ENCODE measurements at places on chromosomes 11 and 22.

DNA sequence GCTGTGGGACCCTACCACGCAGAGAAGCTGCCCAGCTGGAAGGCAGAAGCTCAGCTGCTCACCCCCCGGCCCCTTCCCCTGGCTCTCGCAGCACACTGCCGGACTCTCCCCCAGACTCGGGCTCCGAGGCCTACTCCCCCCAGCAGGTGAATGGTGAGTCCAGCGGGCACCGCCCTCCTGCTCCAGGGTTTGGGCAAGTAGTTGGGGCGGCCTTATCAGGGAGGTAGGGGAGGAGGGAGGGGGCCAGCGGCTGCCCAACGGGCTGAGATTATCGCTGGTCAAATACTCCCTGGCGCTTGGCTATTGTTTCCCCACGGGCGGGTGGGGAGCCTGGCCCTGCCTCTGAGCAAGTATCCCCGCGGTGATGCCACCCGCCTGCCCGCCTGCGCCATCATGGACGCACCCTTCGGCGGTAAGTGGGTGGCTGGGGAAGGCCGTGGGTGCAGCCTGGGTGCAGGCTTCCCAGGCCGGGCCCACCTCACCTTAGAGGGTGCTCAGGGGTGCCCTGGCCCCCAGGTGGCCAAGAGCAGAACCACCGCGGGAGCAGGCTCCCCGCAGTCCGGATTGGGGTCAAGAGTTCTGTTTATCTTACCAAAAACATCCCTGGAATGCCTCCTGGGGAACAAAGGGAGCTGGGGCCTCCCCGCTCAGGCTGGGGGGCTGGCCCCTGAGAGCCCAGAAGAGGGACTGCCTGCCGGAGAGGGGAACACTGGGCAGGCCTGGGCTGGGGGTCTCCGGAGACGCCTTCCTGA, 16.9 kb downstream of the MYRF start:
- DNase-seq = peak; percentile 85

GRCh38 chr11:115778928-115779650, 274.9 kb upstream of the CADM1 start:
- DNase-seq = no peak

GRCh38 chr22:43346521-43346929, 3.4 kb upstream of the SCUBE1 start:
- DNase-seq = peak; percentile 72

- DNase-seq = no peak
Measured at GRCh38 chr22:35422936-35423335, 23.0 kb downstream of the MCM5 start.

GRCh38 chr22:46006379-46007002, 29.5 kb upstream of the WNT7B start:
- peak; percentile 93 for DNase-seq

GRCh38 chr22:50027639-50028537, 15.3 kb upstream of the IL17REL start:
- peak; percentile 56 for DNase-seq

GRCh38 chr11:118205606-118206378, 19.0 kb downstream of the JAML start:
- DNase-seq = no peak

DNA sequence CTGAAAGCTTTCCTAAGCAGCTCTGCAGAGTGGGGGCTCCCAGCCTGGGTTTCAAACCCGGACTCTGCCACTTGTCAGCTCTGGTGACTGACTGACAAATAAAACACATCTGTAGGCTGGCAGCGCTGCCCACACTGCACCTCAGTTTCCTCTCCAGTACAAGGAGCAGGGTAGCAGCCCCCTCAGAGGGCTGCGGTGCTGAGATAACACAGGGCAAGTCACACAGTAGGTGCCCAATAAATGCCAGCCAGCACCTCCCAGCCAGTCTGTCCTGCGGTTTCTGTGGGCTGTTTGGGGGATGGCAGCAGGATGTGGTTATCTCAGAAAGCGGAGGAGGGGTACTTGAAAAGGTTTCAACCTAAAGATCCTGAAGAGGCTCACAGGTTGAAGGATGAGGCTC, 1.5 kb downstream of the SYT12 start:
- DNase-seq = no peak

DNA sequence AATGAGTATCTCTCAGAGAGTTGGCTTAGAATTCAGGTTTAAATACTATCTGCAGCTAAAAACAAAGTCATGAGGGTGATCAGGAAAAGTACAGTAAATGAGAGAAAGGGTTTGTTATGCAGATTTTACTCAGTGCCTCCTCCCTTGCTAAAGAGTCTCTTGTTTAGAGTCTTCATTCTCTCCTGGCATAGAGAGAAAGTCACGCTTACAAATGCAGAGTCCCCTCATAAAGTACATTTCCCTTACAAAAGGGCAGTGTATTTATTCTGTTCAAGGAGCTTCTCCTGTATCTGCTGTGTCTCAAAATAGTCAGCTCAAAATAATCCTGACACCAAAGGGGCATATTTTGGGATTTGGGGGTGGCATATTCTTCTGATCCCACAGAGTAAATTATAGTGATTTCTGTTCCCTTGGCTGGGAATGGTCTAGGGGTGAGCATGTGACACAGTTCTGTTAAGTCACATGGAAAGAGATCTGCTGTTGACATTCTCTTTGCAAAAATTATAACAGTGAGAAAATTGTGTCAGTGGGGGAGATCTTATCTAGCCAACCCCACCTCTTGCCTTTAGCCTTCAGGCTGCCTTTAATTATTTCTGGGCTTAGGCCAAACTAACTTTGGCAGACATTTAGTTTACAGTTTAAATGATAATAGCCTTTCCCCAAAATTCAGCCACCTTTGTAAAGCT, 102.9 kb downstream of the MTNR1B start:
- no peak for DNase-seq

DNA sequence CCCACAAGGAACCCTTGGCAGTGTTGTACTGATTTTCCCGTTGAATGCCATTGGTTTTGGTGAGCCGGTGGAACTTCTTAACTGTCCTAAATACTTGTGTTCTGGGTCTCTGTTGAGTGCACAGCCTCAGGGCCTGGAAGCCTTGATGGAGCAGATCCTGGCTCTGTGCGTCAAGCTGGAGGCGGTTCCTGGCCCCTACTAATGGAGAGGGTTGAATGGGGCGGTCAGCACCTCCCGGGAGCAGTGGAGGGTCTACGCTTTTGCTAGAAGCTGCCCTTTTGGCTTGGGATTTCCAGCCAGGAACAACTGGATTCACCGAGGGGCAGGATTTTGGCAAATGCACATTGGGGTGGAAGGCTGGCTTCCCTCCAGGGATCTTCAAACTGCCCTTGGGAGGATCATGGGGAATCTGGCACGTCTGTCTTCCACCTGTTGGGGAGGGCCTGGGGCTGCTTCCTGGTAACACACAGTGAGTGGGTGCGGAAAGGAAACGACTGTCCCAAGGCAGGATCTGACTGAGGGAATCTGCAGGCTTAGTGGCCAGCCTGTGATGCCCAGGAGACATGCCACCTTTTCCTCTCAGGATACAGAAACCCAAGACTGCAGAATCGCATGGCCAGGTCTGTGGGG, 6.9 kb upstream of the OSBPL5 start:
- no peak for DNase-seq

DNA sequence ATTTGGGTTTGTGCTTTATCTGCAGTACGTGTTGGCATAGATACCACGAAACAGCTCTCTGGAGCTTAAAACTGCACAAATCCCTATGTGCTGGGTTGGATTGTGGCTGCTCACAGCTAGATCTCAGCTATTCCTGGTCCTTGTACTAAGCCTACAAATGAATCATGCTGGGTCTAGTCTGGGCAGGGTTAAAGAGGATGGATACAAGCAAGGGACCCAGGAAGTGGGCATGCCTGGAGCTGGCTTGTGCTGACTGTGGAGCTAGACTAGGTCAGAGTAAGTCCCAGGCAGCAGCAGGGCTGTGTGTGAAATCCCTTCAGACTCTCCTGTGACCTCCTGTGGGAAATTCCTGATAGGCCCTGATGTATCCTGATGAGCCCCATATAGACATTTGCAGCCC, 3.9 kb upstream of the E2F8 start:
- DNase-seq = no peak

GRCh38 chr11:84193706-84194105, 907.5 kb upstream of the CCDC90B start:
- no peak for DNase-seq

DNA sequence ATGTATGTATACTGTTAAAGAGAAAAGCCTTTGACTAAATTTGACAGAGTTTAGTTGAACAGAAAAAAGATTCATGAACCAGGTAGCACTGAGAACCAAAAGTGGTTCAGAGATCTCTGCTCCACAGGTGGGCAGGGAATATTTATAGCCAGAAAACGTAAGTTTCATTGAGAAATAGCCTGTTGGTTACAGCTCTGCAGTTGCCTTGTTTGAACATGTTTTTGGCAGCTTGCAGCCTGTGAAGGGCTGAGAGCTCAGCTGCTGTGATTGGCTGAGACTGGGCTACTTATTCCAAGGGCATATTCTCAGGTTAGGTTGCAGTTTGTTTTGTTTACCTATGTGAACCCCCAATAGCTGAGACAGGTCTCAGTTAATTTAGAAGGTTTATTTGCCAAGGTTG, 13.5 kb upstream of the ZNF74 start:
- DNase-seq = no peak

DNA sequence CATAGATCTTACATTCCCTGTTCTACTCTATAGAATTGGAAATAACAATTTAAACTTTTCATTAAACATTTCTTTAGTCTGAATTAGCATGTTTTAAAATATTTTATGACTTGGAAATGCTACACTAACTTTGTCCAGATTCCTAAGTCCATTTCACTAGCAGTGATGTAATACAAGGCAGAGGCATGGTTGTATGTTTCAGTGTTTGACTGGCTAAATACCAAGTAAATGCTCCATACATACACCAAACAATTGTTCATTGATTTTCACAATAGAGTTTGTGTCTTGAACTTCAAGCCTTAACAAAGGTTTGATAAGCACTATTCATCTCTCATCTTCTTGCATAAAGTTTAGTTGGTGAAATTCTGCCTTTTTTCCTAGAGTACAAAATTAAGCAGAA, 13.5 kb downstream of the ZBED5 start:
- DNase-seq = no peak

- no peak for DNase-seq
Measured at GRCh38 chr11:74012074-74012809, 3.4 kb upstream of the UCP3 start.

DNA sequence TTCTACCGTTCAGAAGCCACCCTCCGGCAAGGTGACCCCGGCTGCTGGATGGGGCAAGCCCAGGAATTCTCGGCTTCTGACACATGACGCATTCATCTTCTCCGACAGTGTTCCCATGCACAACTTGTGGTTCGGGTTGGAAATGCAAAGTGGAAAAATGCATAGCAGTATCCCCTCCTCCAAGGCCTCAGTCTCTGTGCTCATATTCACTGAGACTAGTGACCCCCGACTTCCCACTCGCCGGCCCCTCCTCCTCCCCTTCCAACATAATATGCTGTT, 70.0 kb upstream of the NTM start:
- no peak for DNase-seq

- peak; percentile 58 for DNase-seq
Measured at GRCh38 chr22:19855504-19856409, 1.1 kb upstream of the GNB1L start.

DNA sequence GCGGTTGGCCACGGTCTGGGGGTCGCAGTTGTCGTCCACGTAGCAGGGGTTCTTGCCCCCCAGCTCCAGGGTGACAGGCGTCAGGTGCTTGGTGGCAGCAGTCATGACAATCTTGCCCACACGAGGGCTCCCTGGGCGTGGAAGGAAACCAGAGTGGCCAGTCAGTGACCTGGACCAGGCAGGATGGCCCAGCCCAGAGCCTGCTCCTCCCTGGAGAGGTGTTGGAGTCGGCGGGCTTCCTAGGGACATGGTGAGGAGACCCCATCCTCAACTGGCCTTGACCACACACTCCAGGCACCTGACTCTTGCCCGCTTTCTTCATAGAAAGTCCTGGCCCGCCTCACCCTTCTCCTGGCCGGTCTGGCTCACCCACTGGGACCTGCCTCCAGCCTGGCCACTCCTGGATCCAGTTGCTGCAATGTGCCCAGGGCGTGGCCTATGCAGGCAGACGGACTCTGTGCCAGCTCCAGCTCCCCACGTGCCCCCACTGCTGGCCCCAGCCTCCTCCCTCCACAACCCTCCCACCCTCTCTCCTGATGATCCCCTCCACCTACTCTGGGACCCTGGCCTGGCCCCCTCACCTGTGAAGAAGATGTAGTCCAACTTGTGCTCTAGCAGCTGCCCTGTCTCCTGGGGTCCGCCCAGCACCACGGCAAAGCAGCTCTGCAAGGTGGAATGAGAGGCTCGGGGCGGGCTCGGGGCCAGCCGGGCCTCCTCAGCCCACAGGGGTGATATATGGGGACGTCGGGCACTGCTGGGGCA, 8.7 kb downstream of the ALDH3B2 start:
- DNase-seq = peak; percentile 20

DNA sequence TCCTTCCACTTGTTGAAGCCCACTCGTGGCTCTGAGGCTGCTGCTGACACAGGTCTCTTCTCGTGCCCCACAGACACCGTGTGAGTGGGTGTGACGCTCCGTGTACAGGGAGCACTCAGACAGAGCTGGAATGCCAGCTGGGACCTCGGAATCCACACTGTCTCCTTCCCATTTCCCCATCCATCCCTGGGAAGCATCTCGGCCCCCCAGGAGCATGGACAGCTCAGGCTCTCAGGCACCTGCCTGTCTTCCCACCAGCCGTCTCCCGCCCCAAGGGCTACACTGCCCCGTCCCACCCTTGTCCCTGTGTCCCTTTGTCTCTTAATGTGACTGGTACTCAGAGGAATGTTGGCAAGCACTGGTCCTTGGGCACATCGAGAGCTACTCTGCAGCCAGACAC, 63.8 kb downstream of the ARHGAP8 start:
- no peak for DNase-seq

DNA sequence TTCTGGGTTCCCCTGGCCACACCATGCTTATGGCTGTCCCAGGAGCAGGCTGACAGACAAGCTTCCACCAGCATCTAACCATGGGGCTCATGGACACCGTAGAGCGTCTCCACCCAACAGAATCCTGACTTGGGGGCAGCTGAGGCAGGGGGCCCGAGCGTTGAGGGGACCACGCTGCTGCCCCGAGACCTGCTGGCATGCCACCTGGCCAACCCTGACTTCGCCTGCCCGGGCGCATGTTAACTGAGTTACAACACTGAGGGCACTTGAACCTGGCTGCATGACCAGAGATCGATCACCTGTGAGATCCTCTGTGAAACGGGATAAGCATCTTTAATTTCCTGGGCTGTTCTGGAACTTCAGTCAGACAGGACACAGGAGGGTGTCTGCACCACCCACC, 13.7 kb downstream of the PPM1F start:
- DNase-seq = no peak

DNA sequence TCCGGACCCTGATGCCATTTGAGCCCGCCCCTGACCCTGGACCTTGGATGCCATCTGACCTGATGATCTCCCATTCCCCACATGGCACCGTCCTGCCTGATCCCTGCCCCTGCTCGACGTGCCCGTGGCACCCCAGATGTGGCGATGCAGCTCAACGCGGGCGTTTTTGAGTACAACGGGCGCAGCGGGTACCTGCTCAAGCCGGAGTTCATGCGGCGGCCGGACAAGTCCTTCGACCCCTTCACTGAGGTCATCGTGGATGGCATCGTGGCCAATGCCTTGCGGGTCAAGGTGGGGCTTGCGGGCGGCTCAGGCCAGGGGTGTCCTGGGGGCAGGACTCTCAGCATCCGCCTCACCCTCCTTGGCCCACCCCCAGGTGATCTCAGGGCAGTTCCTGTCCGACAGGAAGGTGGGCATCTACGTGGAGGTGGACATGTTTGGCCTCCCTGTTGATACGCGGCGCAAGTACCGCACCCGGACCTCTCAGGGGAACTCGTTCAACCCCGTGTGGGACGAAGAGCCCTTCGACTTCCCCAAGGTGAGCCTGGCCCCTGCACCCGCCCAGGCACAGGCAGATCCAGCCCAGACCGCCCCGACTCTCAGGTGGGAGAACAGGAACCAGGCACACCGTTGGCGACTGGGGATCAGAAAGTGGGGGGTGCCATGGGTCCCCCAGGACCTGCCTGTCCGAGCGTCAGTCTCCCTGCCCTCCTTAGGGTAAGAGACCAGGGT, 11.1 kb downstream of the PLCB3 start:
- no peak for DNase-seq
